Pericardium fibroblast (primary cell): ENCODE measurements at places on chromosomes 3 and 15. TPM values are rescaled to one million over a fixed set of nuclear protein-coding genes. Genes with fewer than 3 reads are reported as not detected.

PHLDB2 gene
- 49.6 and 51.0 TPM in 2 replicates for total RNA-seq

FSIP1 gene
- 1.7 TPM in 1 of 2 replicates, not detected in the other for total RNA-seq

ZIC1 gene
- 0.43 TPM in 1 of 2 replicates, not detected in the other for total RNA-seq

CCR8 gene
- not detected in 2 replicates for total RNA-seq

KNG1 gene
- not detected in 2 replicates for total RNA-seq

SLC2A2 gene
- not detected in 2 replicates for total RNA-seq

PCLAF gene
- total RNA-seq = 0.23 and 3.5 TPM in 2 replicates

CADPS gene
- under 0.01 TPM in 1 of 2 replicates, not detected in the other for total RNA-seq

POLQ gene
- 0.09 and 0.23 TPM in 2 replicates for total RNA-seq

BSN gene
- total RNA-seq = 0.09 and 0.12 TPM in 2 replicates

MESP2 gene
- 0.23 and 0.68 TPM in 2 replicates for total RNA-seq

MOBP gene
- total RNA-seq = not detected in 2 replicates

SLC28A2 gene
- total RNA-seq = not detected in 2 replicates

LYZL4 gene
- total RNA-seq = not detected in 2 replicates

DNAH12 gene
- total RNA-seq = not detected in 2 replicates

HRG gene
- total RNA-seq = not detected in 2 replicates

C3orf18 gene
- 10.0 and 10.8 TPM in 2 replicates for total RNA-seq

SSUH2 gene
- not detected in 2 replicates for total RNA-seq

GPR171 gene
- not detected in 2 replicates for total RNA-seq

CACNA2D2 gene
- total RNA-seq = 0.12 TPM in 1 of 2 replicates, not detected in the other

PCOLCE2 gene
- total RNA-seq = 3.5 and 10.9 TPM in 2 replicates

SST gene
- not detected in 2 replicates for total RNA-seq

RARRES1 gene
- 12.7 and 26.0 TPM in 2 replicates for total RNA-seq

CEP19 gene
- total RNA-seq = 5.2 and 5.6 TPM in 2 replicates

EPB42 gene
- not detected in 2 replicates for total RNA-seq

ADPRH gene
- total RNA-seq = 0.34 and 2.0 TPM in 2 replicates

SCN5A gene
- 0.35 and 0.51 TPM in 2 replicates for total RNA-seq

ALDH1A2 gene
- 5.4 and 42.6 TPM in 2 replicates for total RNA-seq

TM4SF18 gene
- total RNA-seq = under 0.01 and 7.1 TPM in 2 replicates

GOLIM4 gene
- 31.9 and 48.9 TPM in 2 replicates for total RNA-seq

ZBED2 gene
- total RNA-seq = under 0.01 TPM in 1 of 2 replicates, not detected in the other

IQCF5 gene
- total RNA-seq = not detected in 2 replicates

UQCC5 gene
- total RNA-seq = 35.5 and 81.3 TPM in 2 replicates

UBAP1L gene
- 0.34 and 0.35 TPM in 2 replicates for total RNA-seq

IL12A gene
- not detected in 2 replicates for total RNA-seq

CSK gene
- total RNA-seq = 18.0 and 22.0 TPM in 2 replicates

FGD5 gene
- total RNA-seq = 1.2 and 1.8 TPM in 2 replicates

RFTN1 gene
- total RNA-seq = 42.0 and 59.4 TPM in 2 replicates

ADGRG7 gene
- not detected in 2 replicates for total RNA-seq

RYR3 gene
- not detected in 2 replicates for total RNA-seq

FHIT gene
- total RNA-seq = 1.5 and 6.2 TPM in 2 replicates

GOLGA8Q gene
- not detected in 2 replicates for total RNA-seq

CHDH gene
- total RNA-seq = under 0.01 and 0.17 TPM in 2 replicates

RNF123 gene
- total RNA-seq = 23.7 and 31.4 TPM in 2 replicates

UPK1B gene
- 2.1 TPM in 1 of 2 replicates, not detected in the other for total RNA-seq

ALDH1A3 gene
- total RNA-seq = 28.5 and 202 TPM in 2 replicates

OXTR gene
- total RNA-seq = 0.34 and 4.2 TPM in 2 replicates
